ENCODE measurements at places on chromosomes 5 and 9.

- no peak overlapping the region for H3K4me3 ChIP-seq
- peaks cover 75% of the 10 kb centered on the region for H3K36me3 ChIP-seq
- DNase-seq = no peak
- H3K27ac ChIP-seq = no peak overlapping the region
Measured at GRCh38 chr5:111121926-111122325, 29.8 kb downstream of the WDR36 start.

- H3K36me3 ChIP-seq = no peaks in the 10 kb centered on the region
- H3K27me3 ChIP-seq = no peaks in the 10 kb centered on the region
- no peaks in the 10 kb centered on the region for H3K4me1 ChIP-seq
Measured at GRCh38 chr5:135217669-135218485, 181.2 kb downstream of the MACROH2A1 start.

DNA sequence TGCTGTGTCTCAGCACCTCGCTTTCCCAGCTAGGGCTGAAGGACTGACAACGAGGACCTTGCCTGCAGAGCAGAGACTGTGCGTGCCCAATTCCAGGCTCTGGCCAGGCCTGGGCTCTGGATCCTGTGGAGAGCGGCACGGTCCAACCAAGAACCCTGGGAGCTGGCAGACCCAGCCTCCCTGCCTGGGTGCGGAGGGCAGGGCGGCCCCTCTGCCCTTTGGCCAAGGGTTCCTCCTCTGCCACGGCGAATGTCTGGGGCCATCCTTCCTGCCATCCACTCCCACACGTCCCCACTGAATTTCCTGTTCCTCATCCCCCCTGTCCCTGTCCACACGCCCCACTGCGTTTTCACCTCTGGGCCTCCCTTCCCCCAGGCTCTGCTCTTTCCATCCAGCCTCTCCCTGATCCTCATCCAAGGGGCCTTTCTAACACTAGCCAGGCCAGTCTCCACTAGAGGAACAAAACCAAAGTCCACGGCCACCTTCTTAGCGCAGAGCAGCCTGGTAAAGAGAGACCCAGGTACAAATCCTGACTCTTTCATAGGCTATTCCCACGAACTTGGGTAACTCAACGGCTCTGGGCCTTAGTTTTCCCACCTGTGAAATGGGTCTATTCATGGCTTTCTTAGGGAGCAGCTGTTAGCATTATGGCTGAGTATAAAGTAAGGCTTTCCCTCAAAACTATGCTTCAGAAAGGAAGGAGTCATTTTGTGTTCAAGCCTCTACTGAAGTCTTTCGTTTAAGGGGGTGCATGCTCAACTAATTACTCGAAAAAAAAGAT lies 95.5 kb upstream of the PHYKPL start:
- H3K4me1 ChIP-seq = no peaks in the 10 kb centered on the region
- H3K27me3 ChIP-seq = no peaks in the 10 kb centered on the region
- no peaks in the 10 kb centered on the region for H3K36me3 ChIP-seq
- no peak overlapping the region for H3K4me3 ChIP-seq
- H3K27ac ChIP-seq = no peak overlapping the region
- no peak for DNase-seq

- no peaks in the 10 kb centered on the region for H3K4me1 ChIP-seq
- no peaks in the 10 kb centered on the region for H3K27me3 ChIP-seq
- no peaks in the 10 kb centered on the region for H3K36me3 ChIP-seq
- H3K4me3 ChIP-seq = no peak overlapping the region
Measured at GRCh38 chr9:116639251-116639741, 47.8 kb upstream of the TRIM32 start.

DNA sequence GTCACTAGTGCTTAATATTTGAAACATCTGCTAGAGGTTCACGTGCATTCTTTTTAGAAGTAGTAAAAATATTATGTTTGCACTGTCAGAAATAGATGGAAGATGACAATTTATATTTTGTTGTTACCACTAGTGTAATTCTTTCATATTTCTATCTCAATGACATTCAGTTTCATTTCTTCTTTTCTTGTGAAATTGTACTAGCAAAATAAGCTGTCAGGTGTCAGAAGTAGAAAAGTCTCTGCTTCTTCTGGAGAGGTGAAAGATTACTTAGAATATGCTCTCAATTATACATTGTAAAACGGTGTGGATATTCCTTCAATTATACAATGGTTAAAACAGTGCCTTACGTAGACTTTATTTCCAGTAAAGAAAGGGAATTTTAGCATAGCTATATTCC lies 395.4 kb downstream of the CSNK1G3 start:
- no peak overlapping the region for H3K27ac ChIP-seq
- H3K27me3 ChIP-seq = no peaks in the 10 kb centered on the region
- H3K4me1 ChIP-seq = no peaks in the 10 kb centered on the region
- no peak for DNase-seq
- no peak overlapping the region for H3K4me3 ChIP-seq

DNA sequence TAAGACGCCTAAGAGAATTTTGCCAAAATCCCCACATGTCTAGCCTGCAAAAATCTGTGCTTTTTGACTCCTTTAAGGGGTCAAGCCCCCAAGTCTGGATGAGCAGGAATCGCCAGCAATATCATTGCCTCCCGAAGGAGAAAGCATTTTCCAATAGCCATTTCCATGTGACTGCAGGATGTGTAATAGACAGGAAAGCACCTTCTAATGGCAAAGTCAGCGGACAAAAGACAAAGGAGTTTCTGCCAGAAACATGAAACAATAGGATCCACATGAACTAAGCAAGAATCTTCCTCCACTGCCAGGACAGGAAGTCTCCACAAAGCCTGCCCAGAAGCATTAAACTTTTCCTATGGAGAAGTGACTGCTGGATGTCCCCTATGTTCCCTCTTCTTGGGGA lies 177.1 kb upstream of the PCSK5 start:
- no peaks in the 10 kb centered on the region for H3K27me3 ChIP-seq
- H3K36me3 ChIP-seq = no peaks in the 10 kb centered on the region
- DNase-seq = no peak

GRCh38 chr9:84173961-84174360 lies 166.6 kb downstream of the SLC28A3 start:
- H3K27ac ChIP-seq = no peak overlapping the region
- no peak overlapping the region for H3K4me3 ChIP-seq
- H3K4me1 ChIP-seq = no peaks in the 10 kb centered on the region
- H3K27me3 ChIP-seq = no peaks in the 10 kb centered on the region

Measured in A673 (cell line).